ENCODE measurements at places on chromosomes 3 and 15.

DNA sequence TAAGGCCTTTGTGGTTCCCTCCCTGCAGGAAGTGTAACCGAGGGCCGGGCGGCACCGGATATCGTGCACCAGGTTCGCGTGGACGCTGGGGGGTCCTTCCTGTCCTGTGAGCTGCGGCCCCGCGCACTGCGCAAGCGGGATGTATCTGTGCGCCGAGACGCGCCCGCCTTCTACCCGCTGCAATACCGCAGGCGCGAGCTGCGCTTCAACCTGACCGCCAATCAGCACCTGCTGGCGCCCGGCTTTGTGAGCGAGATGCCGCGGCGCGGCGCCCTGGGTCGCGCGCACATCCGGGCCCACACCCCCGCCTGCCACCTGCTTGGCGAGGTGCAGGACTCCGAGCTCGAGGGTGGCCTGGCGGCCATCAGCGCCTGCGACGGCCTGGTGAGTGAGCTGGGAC lies 35.9 kb downstream of the SAXO2 start:
- DNase-seq, result no peak

GRCh38 chr15:40892447-40893012 lies 1.7 kb upstream of the VPS18 start:
- no peak for DNase-seq

- DNase-seq, result no peak
Measured at GRCh38 chr3:5651351-5651750, 463.8 kb downstream of the EDEM1 start.

- no peak for DNase-seq
Measured at GRCh38 chr15:36914960-36915808, 185.2 kb downstream of the MEIS2 start.

DNA sequence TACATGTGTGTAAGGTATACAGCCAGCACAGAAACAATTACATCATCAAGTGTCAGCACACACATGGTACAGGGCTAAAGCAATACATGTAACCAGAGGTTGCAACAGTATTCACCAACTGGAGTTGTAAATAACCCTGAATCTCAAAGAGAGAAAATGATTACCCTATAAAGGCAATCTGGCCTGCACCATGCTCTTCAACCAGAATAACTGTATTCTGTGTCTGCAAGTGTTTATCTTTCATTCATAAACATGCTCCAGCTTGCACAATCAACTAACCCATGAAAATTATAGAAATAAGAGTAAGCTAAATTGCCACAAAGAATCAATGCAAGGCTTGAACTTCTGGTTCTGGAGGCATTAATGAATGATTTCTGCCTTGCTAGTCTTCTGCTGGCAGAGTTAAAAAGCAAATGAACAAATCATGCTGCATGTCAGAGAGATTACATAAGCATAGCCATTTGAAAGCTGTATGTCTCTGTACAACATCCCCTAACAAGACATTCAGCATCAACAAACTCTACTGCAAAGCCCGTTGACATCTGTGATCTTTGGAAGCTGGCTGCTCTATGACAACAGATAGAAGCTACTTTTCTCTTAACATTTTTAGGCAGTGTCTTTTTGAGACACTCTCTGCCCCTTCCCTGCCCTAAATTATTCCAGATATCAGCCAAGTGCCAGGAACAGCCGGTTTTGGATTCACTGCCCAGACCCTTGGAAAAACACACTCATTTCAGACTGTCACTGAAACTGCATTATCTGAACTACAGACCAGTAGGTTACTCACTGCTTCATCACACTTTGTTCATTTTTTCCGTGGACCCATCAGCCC lies 871.0 kb downstream of the OTOL1 start:
- no peak for DNase-seq

GRCh38 chr3:157077565-157077991 lies 82.4 kb downstream of the CCNL1 start:
- DNase-seq, result peak; percentile 34

DNA sequence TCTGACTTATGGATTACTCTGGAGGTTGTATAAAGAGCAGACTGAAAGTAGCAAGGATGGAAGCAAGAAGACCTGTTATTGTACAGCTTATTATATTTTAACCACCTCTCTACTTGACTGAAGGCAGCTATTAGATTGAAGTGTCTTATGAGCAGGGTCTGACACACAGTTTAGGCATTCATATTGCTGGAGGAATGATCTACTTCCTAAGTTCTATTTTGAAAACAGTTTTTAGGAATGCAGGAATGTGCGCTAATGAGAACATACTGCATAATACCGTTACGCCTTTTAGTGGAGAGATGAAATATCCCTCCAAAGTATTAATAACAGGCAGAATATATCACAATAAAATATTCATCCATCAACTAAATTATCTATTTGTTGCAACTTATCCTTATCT lies 193.3 kb downstream of the ISL2 start:
- no peak for DNase-seq

GRCh38 chr3:66452303-66453011 lies 48.4 kb downstream of the LRIG1 start:
- DNase-seq, result no peak

DNA sequence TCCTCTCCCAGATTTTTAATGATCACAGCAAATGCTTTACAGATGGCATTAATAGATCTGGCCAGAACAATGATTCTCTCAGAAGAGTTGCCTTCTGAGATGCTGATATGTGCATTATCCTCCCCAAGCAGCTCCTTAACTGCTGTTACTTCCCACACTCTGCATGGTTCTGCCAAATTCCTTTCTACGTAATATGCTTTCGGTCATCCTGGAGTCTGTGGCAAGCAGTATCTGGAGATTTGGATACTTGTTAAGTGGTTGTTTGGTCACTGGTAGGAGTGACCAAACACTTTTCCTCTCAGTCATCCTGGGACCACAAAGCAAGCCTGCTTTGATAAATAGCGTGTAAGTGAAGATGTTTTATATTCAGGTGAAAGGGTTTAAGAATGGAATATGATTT lies 71.1 kb upstream of the CCNL1 start:
- no peak for DNase-seq

GRCh38 chr3:16496008-16496407 lies 17.5 kb downstream of the RFTN1 start:
- DNase-seq, result no peak

DNA sequence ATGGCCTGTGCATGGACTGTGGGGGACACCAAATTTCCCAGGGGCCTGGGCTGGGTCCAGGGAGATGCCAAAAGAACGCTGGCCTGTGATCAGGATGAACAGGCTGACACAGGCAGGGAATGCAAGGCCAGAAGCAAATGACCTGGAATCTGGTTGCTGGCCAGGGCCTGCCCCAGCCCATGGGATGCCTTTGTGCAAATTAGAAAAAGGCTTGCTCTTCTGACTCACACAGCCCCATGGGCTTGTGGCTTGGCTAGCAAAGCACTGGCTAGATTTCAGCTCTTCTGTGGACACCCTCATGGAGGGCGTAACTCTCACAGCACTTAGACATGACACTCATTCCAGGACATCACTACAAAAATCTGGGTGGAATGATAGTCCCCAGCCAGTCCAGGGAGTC lies 356.0 kb downstream of the SHQ1 start:
- peak; percentile 66 for DNase-seq

DNA sequence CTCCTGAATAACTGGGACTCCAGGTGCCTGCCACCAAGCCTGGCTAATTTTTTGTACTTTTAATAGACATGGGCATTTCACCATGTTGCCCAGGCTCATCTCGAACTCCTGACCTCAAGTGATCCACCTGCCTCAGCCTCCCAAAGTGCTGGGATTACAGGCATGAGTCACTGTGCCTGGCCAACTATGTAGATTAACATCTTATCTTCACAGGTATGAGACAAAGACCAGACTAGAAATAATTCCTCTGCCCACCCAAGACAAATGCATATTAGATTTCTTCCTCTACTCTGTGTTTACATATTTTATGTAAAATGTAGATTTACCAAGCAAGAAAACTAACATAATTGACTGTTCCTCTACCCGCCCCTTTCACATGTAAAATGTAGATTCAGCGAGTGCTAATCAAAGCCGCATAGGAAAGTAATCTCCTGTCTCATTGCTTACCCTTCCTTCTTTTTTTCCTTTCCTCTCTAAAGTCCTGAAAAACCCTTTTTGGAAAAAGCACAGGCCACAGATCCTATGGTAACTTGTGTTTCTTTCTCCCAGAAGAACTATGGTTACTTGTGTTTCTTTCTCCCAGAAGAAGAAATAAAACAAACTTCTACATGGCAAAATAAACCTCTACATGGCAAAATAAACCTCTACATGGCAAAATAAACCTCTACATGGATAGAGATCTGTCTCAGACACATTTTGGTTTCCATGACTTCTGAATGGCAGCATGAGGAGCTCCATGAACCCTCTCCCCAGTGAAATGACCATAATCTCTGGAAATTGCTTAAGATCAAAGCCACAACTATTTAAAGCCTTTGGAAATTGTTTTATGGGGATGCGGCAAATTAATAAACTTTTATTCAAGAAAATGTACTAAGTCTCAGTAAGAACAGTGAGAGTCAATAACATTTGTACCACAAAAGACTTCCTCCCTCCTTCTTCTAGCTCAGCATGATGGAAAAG lies 9.1 kb upstream of the ABHD2 start:
- DNase-seq, result no peak

DNA sequence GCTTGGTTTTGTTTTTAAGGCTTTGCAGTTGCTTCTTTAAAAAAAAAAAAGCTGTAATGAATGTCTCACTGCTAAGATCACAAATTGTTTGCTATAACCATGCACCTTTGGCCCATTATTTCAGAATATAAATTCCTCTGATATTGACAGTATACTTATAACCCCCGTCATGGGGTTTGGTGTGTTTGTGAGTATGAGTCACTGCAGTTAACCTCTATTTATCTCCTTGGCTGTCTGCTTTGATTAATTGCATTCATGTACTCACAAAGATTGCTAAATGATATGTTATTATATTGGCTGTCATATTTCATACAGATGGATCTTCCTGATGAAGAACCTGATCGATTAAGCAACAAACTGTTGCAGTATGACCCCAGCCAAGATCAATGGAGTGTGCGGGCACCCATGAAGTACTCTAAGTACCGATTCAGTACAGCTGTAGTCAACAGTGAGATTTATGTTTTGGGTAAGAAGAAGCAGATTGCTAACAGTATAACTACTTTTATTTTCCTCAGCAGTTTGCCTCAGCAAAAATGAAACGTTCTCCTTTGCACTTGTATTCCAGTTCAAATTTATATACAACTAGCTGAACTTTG lies 14.9 kb downstream of the KBTBD12 start:
- DNase-seq, result no peak

DNA sequence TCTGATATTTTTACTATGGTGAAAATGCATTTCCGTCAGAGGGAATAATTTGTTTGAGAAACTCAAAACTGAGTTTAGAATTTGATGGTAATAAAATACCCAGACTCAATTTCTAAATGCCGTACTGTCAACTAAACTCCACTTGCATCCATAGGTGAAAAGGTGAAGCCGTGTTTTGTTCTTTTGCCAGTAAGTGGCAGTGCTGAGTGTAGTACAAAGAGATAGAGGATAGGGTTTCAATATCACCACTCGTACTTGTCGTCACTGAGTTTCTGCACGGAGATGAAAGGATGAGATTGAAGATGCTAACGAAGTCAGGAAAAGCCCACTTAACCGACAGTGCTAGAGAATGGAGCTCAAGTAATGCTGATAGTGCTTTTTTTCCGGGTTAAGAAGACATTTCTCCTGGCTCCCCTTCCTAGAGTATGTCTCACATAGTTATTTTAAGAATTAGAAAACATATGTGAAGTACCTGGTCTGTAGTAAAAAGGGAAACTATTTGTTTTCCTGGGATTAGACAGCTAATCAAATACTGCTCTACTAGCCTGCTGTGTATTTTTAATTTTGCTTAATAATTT lies 345.1 kb downstream of the IL5RA start:
- DNase-seq, result no peak

- no peak for DNase-seq
Measured at GRCh38 chr15:90790057-90790456, 72.9 kb downstream of the BLM start.

DNA sequence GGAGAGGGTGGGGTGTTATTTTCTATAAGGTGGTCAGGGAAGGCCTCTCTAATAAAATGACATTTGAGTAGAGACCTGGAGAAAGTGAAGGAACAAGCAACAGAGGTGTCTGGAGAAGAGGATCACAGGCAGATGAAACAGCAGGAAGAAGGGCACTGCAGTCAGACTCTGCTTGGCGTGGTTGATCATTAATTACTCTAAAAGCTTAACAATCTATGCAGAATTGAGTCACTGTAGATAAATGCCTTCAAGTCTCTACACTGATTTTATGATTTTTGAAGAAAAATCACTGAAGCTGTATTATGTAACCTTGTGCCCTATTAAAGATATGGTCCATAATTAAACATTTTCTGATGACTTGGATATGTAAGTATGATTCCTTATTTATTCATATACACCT lies 114.2 kb downstream of the TNIK start:
- no peak for DNase-seq

DNA sequence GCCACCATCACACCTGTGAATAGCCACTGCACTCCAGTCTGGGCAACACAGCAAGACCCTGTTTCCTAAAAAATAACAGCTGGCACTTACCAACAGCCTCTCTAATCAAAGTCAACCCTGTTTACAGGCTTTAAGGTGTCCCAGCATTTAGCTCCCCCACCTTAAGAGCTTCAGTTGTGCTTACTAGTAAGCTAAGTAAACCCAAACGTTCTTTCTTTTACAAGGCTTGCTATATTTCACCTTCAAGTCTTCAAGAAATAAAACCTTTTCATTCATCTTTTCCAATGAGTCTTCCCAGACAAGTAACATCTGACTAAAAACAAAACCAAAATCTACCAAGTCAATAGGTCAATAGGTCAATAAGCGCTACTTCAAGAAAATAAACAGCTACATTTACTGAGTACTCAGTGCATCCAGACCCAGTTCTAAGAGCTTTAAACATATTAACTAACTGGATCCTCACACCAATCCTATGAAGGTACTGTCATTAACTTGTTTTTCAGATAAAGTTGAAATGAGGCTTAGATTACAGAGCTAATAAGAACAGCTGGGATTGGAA lies 62.4 kb downstream of the PBRM1 start:
- DNase-seq, result no peak

DNA sequence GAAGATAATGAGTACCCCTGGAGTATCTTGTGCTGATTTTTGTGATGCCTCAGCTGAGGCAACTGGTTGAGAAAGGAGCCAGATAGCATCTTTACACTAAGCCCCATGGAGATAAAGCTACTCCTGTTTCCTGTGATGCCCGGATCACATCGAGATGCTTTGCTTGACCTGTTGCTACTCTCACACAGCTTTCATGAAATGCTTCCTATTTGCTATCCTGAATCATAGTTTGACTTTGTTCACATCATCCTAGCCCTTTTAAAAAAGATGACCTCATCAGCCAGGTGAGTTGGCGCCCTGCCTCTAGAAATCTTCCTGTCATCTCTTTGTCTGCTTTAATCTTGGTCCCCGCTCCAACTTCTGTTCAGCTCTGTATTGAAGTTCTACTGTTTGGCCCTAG lies 409.6 kb upstream of the TBL1XR1 start:
- DNase-seq, result no peak

GRCh38 chr15:92118162-92118935 lies 264.8 kb downstream of the SLCO3A1 start:
- no peak for DNase-seq

Data from GOT3 (cell line).